ENCODE measurements at places on chromosomes 11 and 22. TPM values are rescaled to one million over a fixed set of nuclear protein-coding genes. Genes with fewer than 3 reads are reported as not detected.

The TEX54 gene
- not detected for total RNA-seq

The PKDREJ gene
- total RNA-seq, result not detected

The SCUBE2 gene
- not detected for total RNA-seq

The CENATAC gene
- 35.0 TPM for total RNA-seq

The KRTAP5-2 gene
- not detected for total RNA-seq

The PGR gene
- total RNA-seq, result not detected

The ANO5 gene
- not detected for total RNA-seq

The CLDN5 gene
- total RNA-seq, result not detected

The CCDC116 gene
- 0.43 TPM for total RNA-seq

The PDE2A gene
- total RNA-seq, result 1.8 TPM

The TSGA10IP gene
- total RNA-seq, result not detected

The FOLR2 gene
- total RNA-seq, result not detected

The SSH3 gene
- 15.4 TPM for total RNA-seq

The DMC1 gene
- 12.5 TPM for total RNA-seq

The OR5AR1 gene
- total RNA-seq, result not detected

The PTPRCAP gene
- 401 TPM for total RNA-seq

The PNPLA5 gene
- total RNA-seq, result not detected

The ASPHD2 gene
- total RNA-seq, result 11.8 TPM

The FIBIN gene
- total RNA-seq, result not detected

The OR2D2 gene
- total RNA-seq, result not detected

The LDHAL6A gene
- total RNA-seq, result not detected

The OR51B2 gene
- total RNA-seq, result not detected

The FAM111B gene
- 47.2 TPM for total RNA-seq

The HARBI1 gene
- total RNA-seq, result 5.6 TPM

The ZBTB16 gene
- total RNA-seq, result 11.8 TPM

The HTR3B gene
- not detected for total RNA-seq

The PIH1D2 gene
- total RNA-seq, result 0.18 TPM

The PANX2 gene
- total RNA-seq, result 0.83 TPM

The SLC37A2 gene
- 2.2 TPM for total RNA-seq

The SLC5A12 gene
- not detected for total RNA-seq

The IL10RA gene
- total RNA-seq, result 291 TPM

The TRIM49 gene
- total RNA-seq, result not detected

The MMP1 gene
- total RNA-seq, result not detected

The ANO3 gene
- total RNA-seq, result not detected

The MYO18B gene
- total RNA-seq, result 1.6 TPM

The P4HA3 gene
- total RNA-seq, result not detected

The BAIAP2L2 gene
- total RNA-seq, result 0.55 TPM

The PRR14L gene
- 61.3 TPM for total RNA-seq

The C11orf58 gene
- 124 TPM for total RNA-seq

The PAX6 gene
- total RNA-seq, result not detected

The PRR5L gene
- 32.0 TPM for total RNA-seq

The QSER1 gene
- total RNA-seq, result 11.2 TPM

The RFPL1 gene
- total RNA-seq, result not detected

The IGLL5 gene
- total RNA-seq, result not detected

The CLMP gene
- 0.81 TPM for total RNA-seq

The GRIK4 gene
- total RNA-seq, result not detected

The MAP6 gene
- 1.6 TPM for total RNA-seq

All from activated CD4-positive, alpha-beta memory T cell treated with anti-CD3 and anti-CD28 coated beads, Interleukin-2, amount 10 ng/mL, durations not matched to agents 7 days and 5 days (primary cell).